GM06990 (cell line): ENCODE measurements at places on chromosomes 2 and 18.
A peak's percentile ranks its signal among the peaks of the same experiment; 100 is the strongest.

- no peak for DNase-seq
Observed at GRCh38 chr2:70920367-70920715, 15.4 kb upstream of the ATP6V1B1 start.

DNA sequence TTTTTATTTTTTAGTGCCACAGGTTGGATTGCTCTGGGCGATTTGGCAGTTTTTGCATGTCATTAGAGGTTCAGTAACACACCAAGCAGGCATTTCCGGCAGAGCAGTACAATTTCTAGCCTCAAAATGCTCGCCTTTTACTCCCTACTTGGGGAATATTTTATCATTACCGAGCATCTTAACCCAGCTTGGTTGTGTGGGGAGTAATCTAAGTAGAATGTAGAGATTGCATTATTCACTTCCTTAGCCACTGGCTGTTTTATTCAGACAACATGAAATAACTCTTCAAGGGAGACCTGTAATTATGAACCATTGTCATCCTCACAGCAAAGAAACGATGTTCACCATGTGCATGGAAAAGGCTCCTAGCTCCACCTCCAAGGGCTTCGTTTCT, 13.1 kb downstream of the GRP start:
- DNase-seq, result no peak

DNA sequence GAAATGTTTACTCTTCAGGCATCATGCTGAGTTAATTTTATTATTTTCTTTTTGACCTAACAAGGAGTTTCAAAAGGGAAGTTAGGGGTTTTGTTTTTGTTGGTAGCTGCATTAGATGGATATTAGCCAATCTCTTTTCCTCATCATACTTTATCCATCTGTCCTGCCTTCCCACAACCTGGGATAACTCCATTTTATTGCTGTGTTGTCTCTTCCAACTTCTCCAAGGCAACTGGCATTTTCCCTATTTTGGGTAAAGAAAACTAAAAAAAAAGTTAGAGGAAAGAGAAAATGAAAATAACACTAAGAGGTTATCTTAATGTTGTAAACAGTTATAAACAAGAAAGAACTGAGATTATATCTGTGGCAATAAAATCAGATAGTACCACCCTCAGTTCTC, 147.0 kb downstream of the PID1 start:
- DNase-seq, result no peak

- DNase-seq, result no peak
Observed at GRCh38 chr2:51628917-51629316, 597.0 kb upstream of the NRXN1 start.

DNA sequence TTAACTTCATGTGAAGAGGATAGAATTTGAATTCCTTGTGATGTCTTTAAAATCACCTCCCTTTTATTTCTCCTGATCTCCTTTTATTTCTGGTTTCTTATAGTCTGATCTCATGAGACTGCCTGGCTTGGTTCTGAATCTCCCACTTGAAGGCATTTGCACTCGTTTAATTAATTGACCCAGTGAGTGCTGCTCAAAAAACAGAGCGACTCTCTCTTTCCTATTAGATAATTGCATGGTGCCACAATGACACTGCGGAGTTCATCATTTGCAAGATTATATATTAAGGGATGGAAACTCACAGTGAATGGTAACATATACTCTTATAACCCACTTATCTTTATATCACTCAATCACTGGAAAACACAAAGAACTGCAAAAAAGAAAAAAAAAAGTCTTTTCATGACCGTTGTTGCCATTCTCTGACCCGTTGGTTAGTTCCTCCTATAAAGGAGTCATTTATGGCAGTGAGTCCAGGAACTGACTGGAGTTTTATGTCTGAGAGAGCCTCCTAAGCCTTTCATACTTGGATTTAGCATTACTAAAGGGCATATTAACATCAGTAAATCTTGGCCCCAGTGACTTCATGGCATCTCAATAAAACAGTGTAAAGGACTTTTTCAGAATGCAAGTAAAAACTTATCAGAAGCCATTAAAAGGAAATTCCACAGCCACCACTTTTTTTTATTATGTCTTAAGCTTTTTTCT, 103.3 kb upstream of the EPHA4 start:
- DNase-seq, result no peak

DNA sequence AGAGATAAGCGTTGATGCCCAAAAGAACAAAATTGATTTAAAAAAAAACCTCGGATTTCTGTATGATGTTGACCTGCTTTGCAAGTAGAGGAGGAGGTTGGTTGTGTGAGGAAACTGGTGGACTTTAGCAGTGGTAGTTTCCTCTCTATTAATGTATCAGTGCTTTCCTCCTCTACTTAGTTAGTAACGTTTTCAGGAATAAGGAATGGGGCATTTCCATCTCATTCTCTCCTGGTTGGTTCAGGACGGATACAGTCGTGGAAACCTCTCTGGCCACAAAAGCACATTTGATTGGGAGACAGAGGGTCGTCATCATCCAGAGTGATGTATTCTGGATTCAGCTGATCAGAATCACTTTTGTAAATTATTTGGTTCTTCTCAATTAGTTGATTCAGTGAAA, 1.5 kb downstream of the FHOD3 start:
- no peak for DNase-seq

DNA sequence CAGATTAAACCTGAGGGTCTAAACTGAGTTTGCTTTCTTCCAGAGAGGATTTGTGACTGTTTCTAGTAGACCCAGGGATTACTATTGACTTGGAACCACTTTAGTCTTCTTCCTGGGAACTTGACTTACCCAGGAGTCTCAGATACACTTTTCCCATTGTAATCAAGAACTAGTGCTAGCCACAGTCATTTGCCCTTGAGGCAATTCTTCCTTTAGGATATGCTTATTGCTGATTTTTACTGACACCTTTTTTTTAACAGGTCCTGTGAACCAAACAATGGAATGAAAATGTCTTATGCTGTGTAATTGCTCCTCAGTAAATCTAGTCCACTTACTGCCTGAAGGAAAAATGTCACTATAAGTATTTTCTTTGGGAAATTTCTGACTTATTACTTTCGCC, 78.3 kb downstream of the TAF4B start:
- DNase-seq, result no peak

GRCh38 chr2:151302879-151303278, 13.4 kb upstream of the NMI start:
- no peak for DNase-seq

GRCh38 chr2:26070730-26071129, 36.8 kb downstream of the RAB10 start:
- no peak for DNase-seq

- no peak for DNase-seq
Observed at GRCh38 chr18:2854875-2855274, 8.1 kb downstream of the EMILIN2 start.

GRCh38 chr2:105796131-105796638, 51.5 kb downstream of the NCK2 start:
- no peak for DNase-seq

GRCh38 chr2:178237488-178238153, 43.3 kb downstream of the OSBPL6 start:
- no peak for DNase-seq

DNA sequence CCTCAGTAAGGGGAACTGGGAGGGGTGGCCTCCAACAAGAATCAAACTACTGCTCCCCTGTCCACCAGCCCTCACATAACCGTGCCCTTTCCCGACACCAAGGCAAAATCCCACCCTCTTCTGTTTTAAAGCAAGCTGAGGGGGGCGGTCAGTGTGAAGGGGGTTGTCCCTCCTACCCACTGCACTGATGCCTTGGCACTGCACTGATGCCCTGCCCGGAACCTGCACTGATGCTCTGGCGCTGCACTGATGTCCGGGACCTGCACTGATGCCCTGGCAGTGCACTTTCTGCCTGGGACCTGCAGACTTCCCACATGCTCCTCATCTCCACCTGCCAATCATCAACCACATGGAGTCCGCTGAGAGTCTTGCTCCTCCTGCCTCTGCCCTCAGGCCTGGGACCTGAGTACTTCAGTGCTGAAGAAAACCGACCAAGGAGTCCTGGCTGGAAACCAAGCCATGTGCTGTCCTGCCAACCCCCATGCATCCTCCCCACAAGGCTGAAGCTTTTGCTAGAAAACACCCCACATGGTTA, 179.5 kb downstream of the SMAD2 start:
- no peak for DNase-seq

GRCh38 chr18:55787536-55788073, 199.6 kb upstream of the TCF4 start:
- DNase-seq, result no peak

GRCh38 chr18:71136487-71136886, 847.6 kb downstream of the SOCS6 start:
- DNase-seq, result no peak

- no peak for DNase-seq
Observed at GRCh38 chr2:204744506-204744905, 199.2 kb downstream of the PARD3B start.

- no peak for DNase-seq
Observed at GRCh38 chr2:195442458-195443175, 214.4 kb upstream of the SLC39A10 start.

DNA sequence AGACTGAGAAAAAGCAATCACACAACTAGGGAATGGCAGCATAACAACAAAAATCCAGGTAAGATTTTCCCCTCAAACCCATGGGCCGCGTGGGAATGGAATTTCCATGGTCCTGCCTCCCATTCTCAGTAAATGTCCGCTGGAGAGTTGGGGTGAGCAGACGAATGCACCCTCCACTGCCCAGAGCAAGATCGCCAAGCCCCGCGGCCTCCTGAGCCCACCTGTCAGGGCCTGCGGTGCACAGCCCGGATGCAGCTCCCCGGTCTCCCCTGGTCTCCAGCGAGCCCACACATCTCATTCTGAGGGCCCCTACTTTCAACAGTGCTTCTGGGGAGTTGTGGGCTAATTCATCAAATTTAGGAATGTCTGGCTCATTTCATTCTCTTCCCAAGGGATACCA, 327.4 kb upstream of the HS6ST1 start:
- no peak for DNase-seq

GRCh38 chr2:68290901-68291300, 28.8 kb downstream of the CNRIP1 start:
- no peak for DNase-seq

- DNase-seq, result no peak
Observed at GRCh38 chr2:237441605-237442274, 27.8 kb upstream of the COL6A3 start.

DNA sequence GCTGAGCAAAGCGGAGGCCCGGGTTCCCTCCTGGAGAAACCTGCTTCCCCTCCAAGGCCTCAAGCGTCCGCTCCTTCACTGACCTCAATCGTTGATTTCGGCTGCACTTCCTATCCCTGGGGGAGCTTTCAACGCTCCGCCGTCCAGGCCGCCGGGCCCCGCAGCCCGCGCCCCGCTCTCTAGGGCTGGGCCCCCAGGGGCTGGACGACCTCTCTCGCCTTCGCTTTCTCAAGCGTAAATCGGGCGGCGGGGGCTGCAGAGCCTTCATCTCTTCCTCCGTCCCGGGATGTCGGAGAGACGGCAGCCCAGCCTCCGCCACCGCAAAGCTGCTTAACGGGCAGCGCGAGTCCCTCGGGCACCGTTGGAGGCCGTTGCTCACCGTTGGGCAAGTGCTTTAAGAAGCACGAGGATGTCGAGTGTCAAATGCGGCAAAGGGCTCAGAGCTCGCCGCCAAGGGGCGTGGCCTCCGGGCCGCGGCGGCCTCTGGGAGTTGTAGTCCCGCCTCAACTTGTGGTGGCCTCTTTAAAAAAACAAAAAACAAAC, 8.5 kb downstream of the HES6 start:
- peak; percentile 75 for DNase-seq

DNA sequence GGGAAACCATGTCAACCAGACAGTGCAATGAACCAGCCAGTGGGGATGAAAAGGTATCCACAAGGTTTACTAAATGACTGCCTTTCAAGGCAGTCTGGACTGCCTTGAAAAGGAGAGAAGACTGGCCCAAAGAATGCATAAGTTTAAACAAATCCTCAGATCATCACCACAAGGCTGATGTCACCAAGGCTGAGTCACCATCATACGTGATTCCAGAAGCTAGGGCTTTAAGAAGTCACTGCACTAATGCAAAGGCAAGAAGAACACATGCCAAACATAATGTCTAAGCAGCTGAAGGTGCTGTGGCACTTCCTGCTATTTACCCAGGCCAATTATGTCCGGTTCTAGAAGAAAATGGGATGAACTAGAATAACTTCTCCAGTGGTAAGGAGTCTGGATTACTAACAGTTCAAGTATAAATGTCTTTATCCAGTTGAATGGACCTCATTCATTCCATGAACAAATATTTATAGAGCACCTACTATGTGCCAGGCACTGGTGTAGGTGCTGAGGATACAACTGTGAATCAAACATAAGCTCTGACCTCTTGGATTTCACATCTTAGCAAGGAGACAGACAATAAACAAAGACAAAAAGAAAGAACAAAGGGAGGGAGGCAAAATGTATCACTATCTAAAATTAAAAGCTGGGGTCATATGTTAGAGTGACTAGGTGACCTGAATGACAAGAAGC, 37.6 kb upstream of the ONECUT2 start:
- DNase-seq, result no peak

DNA sequence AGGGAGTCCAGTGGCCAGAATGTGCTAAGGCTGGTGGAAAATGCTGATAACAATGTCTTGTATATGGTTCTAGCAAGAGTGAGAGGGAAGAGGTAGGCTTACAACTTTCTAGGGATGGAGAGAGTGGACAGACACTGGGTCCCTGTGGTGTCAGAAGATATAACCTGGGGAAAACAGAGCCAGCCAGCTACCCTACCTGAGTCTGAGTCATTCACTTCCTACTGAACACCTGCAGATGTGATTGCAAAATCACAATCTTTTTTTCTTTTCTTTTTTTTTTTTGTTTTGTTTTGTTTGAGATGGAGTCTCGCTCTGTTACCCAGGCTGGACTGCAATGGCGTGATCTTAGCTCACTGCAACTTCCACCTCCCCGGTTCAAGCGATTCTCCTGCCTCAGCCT, 7.3 kb downstream of the TET3 start:
- no peak for DNase-seq

- no peak for DNase-seq
Observed at GRCh38 chr2:201795607-201796477, 10.5 kb upstream of the CDK15 start.

DNA sequence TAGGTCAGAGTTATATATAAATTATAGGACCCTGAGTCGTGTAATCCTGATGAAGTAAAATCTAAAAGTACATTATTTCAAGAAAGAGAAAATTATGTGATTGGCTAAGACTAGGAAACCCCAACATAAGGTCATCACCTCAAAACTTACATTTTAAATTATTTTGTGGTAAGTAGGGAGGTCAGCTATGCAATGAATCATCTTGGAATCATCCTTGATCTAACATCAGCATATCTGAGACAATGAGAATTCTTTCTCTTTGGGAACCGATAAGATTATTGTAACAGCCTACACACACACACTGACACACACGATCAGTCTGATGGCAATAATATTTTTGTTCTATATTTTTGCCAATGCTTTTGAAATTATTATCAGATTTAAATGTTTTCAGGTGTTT, 904.8 kb upstream of the CHAC2 start:
- DNase-seq, result no peak

- DNase-seq, result no peak
Observed at GRCh38 chr2:230335461-230335863, 8.5 kb downstream of the SP140L start.
